ENCODE measurements at places on chromosomes 16 and 17.

- no peak for DNase-seq
These were observed 22.9 kb downstream of the UBN1 start for GRCh38 chr16:4870138-4870671.

GRCh38 chr17:29566473-29567303 is at the start of gene ABHD15:
Gene ABHD15, minus strand, starts transcription at chr17:29567037. Its CDS starts 71 bp downstream, at chr17:29566966.
- peak; percentile 66 for DNase-seq

- DNase-seq: no peak
These were observed 68.9 kb upstream of the KCNJ16 start for GRCh38 chr17:70006159-70006558.

- no peak for DNase-seq
These were observed 7.3 kb downstream of the TBC1D24 start for GRCh38 chr16:2482249-2482648.

DNA sequence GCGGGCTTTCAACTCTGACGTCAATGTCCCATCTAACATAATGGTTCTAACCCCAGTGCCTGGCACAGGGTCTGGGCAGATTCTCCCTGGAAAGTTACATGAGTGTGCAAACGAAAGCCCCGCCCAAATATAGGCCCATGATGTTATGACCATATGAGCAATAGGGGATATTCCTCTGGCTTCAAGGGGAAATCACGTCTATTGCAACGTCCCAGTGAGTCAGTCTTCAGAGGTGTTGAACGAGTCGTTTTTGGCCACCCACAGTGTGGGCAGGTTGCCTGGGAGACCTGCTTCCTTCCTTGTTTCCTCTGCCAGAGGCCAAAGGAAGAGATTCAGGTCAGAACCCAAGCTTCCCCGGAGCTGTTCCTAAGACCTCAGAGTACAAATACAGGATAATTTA is 30.3 kb downstream of the PIK3R5 start:
- DNase-seq: no peak
